ENCODE measurements at places on chromosomes 3 and 15.

DNA sequence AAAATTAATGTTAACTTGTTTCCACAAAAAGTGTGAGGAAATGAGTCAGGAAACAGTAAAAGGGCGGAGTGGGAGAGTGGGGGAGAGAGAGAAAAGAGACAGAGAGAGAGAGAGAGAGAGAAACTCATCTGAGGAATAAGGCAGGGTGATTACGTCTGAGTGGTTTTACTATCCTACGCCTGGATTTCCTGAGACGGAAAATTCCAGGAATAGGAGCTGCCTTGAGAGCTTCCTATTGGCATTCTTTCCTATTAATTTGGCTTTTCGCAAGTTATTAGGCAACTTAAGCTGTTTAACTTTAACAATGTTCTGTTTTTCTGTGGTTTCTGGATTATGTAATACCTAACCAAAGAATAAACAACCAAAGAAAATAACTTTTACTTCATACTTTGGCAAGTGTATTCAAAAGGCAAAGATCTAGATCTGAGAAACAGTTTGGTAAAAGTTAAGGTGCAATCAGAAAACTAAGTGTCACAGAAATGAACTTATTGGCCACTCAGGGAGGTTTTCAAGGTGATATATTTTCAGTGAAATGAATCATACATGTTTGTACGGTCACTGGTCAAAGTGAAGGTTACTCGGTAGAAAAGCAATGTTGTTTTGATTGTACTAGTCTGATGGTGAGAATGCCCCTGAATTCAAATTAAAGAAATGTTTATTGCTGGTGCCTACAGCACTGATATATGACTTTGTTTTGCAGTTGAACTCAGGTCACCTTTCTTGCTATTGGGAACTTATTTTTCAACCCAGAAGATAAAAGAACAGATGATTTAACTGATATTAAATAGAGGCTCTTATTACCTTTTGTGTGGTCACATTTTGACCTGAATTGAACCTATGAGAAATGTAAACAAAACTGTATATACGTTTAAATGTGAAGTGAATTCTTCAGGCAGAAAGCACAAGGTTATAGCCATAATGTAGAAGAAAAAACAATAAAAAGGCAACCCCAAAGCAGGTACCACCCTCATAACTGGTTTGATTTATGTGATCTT, 39.9 kb upstream of the TNFSF10 start:
- DNase-seq: peak; percentile 2

DNA sequence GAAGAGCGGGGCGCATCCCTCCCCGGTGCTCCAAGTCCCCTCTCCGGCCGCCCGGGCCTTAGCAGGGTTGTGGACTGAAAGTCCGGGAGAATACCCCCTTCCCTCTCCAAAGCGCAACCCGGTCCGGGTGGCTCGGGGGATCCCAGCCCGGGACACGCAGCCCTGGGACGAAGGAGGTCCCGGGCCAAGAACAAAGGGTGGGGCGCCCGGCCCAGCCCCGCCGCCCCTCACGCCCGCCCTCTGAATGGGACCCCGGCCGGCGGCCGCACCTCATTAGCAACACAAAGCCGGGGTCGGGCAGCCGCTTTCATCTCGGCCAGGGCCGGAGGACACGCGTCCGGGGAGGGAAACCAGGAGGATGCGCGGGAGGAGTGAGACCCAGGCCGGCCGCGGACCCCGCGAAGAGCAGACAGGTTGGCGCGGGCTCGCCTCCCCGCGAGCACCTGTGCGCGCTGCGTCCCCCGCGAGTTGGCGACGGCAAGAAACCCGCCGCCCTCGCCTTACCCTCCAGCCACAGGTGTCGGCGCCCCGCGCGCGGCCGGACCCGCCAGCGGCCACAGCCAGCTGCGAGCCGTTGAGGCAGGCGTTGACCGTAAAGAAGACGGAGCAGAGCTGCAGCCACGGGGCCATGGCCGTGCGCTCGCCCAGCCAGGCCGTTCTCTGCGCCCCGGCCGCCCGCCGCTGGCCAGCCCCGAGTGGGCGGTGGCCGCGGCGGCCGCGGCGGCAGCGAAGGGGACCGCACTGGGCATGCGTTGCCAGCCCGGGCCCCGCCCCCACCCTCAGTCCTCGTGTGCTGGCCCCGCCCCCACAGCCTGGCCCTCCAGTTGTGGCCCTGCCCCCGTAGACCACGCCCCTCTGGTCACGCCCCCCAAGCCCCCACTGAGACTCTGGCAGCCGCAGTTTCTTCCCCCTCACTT, at the start of gene IL17RD:
TSS of gene IL17RD (minus strand) at position 697 of the 917 bp plus-strand sequence. CDS start at position 630, 67 bp downstream.
- peak; percentile 82 for DNase-seq

- DNase-seq: no peak
Observed at GRCh38 chr3:6825524-6825923, 35.4 kb upstream of the GRM7 start.

DNA sequence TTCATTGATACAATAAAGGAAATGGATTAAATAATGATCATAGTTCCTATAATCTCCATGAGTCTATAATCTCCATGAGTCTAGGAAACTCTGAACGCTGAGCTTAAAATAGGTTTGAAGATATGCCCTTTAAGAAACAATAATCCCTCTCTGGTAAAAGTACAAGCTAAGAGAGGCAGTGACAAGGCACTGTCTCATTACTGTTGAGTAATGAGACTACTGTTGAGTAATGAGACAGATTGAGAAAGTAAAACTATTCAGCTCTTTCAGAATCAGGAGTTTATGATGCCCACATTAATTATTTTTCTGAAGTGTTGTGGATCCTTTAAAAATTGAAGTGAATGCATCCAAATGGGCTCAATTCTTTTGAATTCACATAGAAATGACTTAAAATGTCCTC, 235.5 kb upstream of the THRB start:
- no peak for DNase-seq

GRCh38 chr3:77195766-77196545, 156.1 kb downstream of the ROBO2 start:
- DNase-seq: no peak

- no peak for DNase-seq
Observed at GRCh38 chr3:52082951-52083350, 26.6 kb upstream of the DUSP7 start.

DNA sequence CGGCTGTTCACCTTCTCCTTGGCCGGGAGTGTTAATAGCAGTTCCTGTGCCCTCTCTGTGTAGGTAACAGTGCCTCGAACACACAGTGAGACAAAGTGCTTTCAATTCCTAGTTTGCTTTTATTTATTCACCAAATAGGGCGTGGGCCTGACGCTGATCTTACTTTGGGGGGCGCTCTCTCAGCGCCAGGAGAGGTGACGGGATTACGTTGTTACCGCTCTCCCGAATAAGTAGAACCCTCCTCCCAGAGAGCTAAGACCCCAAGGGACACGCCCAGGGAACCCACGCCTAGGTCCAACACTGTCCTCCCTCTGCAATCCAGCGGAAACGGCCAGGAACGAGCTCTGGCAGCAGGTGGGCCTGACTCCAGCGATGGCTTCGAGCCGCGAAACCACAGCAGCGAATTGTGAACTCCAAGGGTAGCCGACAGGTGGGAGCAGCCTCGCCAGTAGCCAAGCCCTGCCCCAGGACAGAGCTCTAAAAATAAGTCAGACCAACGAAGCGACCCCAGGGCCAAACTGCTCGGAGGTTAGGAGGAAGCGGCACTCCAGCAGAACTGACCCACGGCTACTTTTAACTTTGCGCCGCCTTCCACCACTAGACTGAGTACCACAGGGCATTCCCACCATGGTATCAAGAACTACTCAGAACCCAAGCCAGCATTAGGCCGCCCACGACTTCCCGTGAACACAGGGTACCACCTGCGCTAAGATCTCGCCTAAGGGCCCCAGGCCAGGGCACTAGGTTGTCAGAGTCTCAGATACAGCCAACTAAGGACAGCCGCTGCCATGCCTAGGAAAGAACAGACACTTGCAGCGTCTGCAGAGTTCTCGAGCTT, 1.6 kb upstream of the SIN3A start:
- DNase-seq: peak; percentile 23

DNA sequence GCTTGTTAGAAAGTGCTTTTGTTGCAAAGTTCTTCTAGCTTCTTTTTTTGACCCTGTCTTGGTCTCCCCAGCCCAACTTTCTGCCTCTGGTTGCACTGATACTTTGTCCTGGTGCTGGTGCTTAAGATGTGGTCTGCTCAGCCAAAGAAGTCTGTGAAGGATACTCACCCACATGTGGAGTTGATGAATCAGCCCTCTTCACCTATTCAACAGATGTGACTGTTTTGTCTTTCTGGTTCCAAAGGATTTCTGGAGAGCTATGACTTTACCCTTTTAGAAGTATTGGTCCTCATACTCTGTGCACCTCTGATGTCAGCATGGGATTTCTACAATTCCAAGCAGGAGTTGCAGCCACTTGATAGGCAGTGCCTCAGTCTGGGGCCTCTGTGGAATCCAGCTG, 84.1 kb downstream of the PCCB start:
- no peak for DNase-seq

- DNase-seq: no peak
Observed at GRCh38 chr3:53555068-53555588, 60.7 kb downstream of the CACNA1D start.

- DNase-seq: no peak
Observed at GRCh38 chr15:100229181-100230163, 112.3 kb downstream of the ADAMTS17 start.

GRCh38 chr3:49120096-49120437, 556 bp downstream of the USP19 start:
- no peak for DNase-seq

- DNase-seq: no peak
Observed at GRCh38 chr3:120797857-120798256, 55.3 kb downstream of the GTF2E1 start.

GRCh38 chr3:124079912-124080276, 88.0 kb upstream of the ROPN1 start:
- no peak for DNase-seq

- DNase-seq: no peak
Observed at GRCh38 chr3:147421184-147421912, 12.2 kb downstream of the ZIC1 start.

DNA sequence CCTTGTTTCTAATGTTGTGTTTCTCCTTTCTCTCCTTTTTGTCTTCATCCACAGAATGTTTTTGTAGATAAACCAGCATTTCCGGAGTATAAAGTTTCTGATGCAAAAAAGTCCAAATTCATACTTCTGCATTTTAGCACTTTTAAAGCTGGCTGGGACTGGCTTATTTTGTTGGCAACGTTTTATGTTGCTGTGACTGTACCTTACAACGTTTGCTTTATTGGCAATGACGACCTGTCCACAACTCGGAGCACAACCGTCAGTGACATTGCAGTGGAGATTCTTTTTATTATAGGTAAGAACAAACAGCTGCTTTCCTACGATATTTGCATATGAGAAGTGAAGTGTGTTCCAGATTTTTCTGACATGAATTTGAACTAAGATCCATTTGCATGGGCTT, 199.4 kb downstream of the KCNH8 start:
- DNase-seq: no peak

DNA sequence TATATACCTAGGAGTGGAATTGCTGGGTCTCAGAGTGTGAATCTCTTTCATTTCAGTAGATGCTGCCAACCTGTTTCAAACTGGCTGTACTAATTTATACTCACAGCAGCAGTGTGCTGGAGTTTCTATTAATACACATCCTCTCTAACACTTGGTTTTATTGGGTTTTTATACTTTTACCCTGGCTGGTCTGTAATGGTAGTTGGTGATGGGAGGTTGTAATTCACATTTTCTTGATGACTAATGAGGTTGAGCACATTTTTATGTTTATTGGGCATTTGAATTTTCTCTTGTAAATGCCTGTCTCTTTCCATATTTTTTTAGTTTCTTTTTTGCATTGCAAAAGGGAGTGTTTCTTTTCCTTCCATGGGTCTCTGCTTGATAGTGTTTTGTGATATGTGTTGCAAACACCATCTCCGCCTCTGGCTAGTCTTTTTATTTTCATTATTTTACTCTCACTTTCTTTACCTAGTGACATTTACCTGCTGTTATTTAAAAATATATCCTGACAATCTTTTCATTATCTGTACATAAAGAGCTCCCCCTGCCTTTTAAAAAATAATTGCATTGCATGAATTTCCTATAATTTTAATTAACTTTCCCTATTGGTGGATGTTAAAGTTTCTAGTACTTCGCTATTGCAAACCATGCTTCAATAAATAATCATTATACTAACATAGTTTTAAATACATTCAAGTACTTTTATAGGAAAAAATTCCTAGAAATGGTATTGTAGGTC, 49.0 kb upstream of the GCNT3 start:
- no peak for DNase-seq

DNA sequence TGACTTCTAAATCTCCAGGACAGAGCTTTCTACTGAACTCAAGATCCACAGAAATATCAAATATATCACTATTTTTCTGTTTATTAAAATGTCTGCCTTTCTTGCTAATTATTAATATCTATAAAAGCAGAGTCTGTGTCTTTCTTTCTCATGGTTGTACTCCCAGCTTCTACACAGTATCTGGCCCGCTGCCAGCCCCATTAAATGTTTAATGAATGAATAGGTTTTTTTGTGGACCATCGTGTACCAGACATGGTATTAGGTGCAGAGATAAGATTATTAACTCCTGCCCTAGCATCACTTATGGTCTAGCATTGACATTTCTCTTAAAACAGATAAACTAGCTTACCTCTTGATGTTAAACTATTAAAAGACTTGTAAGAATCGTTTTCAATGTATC, 111.4 kb upstream of the RBMS3 start:
- no peak for DNase-seq

GRCh38 chr15:66620744-66621344, 55.0 kb upstream of the LCTL start:
- no peak for DNase-seq

DNA sequence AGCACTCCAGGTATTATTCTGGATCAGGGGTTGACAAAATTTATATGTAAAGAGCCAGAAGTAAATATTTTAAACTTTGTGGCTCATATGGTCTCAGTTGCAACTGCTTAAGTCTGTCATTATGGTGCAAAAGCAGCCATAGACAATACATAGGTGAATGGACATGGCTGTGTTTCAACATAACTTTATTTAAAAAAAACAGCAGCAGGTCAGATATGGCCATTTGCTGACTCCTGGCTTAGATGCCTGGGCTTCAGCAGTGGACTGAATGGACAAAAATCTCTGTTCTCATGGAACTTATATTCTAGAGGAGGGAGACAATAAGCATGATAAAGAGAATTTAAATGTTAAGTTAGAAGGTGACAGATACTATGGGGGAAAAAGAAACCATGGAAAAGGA, 11.7 kb upstream of the FYCO1 start:
- no peak for DNase-seq

DNA sequence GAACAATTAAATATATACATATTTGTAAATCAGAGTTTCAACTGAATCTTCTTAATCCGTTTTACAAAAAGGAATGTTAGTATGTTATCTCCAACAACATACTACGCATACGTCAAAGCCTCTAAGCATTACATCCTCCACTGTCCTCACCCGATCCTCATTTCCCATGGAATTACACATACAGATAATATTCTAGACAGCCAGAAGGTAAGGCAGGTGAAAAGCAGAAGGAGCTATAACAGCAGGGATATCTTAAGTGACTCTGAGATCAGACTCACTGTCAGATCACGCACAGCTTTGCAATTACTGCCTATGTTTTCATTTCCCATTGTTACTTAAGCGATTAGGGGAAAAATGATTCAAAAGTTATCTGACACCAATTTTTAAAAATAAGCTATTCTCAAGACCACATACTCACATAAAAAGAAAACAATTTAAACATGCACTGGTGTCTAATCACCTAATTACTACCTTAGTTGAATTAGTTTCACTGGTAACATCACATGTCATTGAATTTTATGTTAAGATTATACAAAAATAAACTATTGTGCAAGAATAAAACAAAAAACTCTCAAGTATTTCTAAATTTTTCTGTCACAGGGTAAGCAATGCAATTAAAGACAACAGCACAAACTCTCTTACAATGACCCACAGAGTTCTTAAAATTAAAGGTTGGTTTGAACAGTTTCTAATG, 92.8 kb downstream of the TBL1XR1 start:
- no peak for DNase-seq

Measured in right lung (tissue), 10 donors.